Fibroblast of skin of right biceps (primary cell): ENCODE measurements at places on chromosomes 3 and 15.

GRCh38 chr3:123723522-123724168, 138.8 kb upstream of the HACD2 start:
- DNase-seq, result peak; percentile 83

DNA sequence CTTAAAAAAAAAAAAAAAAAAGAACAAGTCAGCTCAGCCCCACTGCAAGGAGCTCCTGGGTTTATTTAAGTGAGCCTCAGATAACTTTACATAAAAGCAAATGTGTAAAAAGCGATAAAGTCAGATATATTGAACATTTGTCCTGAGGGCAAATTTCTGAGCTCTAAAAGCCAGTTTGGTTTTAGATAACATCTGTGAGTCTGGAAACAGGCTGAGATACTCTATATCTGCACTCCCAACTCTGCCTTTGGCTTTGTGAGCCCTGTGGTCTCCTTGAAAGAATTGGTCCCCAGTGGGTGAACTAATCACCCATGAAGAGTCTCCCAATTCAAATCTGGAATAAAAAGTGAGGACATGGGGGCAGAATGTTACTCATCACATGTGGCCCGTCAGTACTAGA, 104.6 kb downstream of the APBA2 start:
- DNase-seq, result no peak

DNA sequence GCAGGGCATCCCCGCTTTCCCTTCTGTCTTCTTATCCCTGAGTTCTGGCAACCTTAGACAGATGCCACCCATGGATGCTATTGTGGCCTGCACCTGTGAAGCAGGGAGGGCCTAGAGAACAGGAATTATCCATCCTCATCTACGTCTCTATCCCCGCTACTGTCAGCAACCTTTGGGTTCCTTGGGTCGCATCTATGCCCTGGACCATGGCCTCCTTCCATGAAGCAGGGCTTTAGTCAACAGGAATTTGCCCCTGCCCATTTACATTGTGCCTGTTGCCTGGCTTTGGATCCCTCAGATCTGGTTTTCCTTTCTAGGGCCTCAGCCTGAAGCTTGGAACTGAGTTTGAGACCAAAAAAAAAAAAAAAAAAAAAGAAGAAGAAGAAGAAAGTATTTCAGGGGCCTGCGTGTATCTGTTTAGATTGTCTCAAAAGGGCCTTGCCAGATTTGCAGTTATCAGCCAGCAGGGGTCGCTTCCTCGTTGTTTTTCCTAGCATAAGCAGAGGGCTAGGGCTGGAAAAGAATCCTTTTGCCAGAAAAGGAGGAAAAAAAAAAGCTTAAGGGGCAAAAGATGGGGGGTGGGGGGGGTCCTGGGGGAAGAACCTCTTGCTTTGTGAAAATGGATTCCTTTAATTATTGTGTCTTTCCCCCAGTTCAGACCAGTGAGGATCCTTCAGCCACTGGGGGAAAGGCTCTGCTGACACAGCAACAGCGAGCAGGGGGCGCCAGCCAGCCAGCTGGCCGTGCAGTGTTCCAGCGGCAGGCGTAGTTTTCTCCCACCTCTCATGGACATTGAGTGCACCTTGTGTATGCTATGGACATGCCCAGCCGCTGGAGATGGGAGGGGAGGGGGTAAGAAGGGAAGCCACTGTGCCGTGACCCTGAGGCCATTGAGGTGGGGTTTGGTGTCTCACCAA, 65.7 kb upstream of the ALDH1L1 start:
- DNase-seq, result peak; percentile 36

GRCh38 chr3:197343656-197344408, 45.4 kb upstream of the DLG1 start:
- DNase-seq, result no peak

- DNase-seq, result peak; percentile 25
Observed at GRCh38 chr3:49649576-49649975, 24.6 kb upstream of the APEH start.

GRCh38 chr3:141414800-141415462, 46.6 kb downstream of the ZBTB38 start:
- DNase-seq, result no peak

- DNase-seq, result peak; percentile 83
Observed at GRCh38 chr15:63244399-63244798, 33.0 kb upstream of the APH1B start.

- DNase-seq, result no peak
Observed at GRCh38 chr3:123657111-123657510, 72.3 kb upstream of the HACD2 start.

DNA sequence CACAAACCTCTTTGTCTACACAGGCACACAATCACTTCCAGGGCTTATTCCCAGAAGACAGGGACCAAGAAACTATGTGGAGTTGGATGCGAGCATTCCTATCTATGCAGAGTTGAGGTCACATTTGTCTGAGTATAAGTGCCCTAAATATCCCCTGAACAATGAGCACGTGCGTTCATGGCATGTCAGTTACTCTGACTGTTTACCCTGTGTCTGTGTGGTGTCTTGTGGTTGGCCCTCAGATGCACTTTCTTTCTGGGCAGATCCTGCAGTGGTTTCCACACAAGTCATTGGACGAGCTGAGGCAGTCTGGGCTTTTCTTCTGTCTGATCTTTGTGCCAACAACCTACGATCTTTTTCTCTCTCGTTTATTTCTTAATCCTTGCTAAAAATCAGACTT, 134.5 kb downstream of the FBN1 start:
- no peak for DNase-seq

DNA sequence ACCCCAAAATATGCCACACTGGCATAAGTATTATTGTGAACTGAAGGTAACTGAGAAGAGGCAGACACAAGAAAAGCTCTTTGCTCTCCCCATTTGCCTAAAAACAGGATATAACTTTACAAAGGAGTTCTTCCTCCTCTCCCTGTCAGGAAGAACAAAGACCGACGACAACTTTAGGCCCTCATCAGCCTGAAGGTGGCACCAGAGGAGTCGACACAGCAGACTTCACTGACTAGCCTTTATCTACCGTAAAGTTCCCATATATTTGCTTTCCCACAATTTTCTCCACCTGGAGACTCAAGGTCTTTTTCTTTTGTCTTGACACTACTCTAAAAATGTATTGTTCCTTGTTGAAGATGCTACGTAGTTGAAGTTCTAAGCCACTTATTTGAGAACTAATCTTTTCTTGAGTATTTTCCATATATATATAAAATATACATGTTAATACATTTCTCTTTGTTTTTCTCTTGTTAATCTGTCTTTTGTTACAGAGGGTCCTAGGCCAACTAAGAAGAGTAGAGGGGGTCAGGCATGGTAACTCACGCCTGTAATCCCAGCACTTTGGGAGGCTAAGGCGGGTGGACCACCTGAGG, 16.2 kb upstream of the XIRP1 start:
- DNase-seq, result peak; percentile 59

GRCh38 chr15:38455092-38455491, 1.2 kb downstream of the FAM98B start:
- peak; percentile 10 for DNase-seq

- DNase-seq, result peak; percentile 58
Observed at GRCh38 chr15:39215015-39215414, 365.9 kb upstream of the THBS1 start.

- DNase-seq, result no peak
Observed at GRCh38 chr3:111194048-111194447, 122.4 kb downstream of the NECTIN3 start.

- no peak for DNase-seq
Observed at GRCh38 chr3:30810625-30811024, 83.8 kb downstream of the GADL1 start.

- DNase-seq, result no peak
Observed at GRCh38 chr3:37808656-37809055, 53.0 kb upstream of the CTDSPL start.

- peak; percentile 64 for DNase-seq
Observed at GRCh38 chr3:66816090-66816761, 181.9 kb upstream of the KBTBD8 start.

DNA sequence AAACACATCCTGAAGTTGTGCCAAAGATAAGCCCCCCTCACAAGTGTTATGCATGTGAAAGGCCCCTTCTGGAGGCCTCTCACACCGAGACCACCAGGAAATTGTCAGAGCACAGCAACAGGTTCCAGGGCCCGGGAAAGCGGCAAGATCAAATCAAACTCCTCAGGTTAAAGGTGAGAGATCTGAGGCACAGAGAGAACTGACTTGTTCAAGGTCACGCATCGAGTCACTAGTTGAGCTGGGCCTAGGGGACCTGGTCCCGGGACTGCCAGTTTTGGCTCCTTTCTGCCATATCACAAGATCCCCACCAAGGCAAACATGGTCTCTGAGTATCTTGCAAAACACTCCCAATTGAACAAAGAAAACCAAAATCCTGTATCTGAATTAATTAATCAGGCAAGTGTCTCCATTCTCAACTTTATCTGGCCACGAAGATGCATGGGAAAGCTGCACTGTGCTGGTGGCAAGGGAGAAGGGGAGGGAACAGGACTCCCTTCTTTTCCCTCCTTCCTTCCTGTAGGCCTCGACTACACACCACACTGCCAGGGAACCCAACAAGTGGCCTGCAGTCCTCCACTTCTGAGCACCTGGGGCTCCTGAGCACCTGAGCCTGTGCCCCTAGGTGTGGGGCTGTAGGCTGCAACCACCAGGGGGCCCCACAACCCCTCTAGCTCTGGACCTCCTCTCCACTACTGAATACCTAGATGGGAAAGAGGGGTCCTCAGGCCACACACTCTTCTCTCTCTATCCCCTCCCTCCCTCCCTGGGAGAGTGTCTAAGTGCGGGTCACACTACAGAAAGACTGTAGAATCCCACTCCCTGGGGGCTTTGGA, 37.3 kb downstream of the ANP32A start:
- DNase-seq, result no peak

GRCh38 chr3:80771085-80771484, 990.4 kb downstream of the GBE1 start:
- peak; percentile 14 for DNase-seq

DNA sequence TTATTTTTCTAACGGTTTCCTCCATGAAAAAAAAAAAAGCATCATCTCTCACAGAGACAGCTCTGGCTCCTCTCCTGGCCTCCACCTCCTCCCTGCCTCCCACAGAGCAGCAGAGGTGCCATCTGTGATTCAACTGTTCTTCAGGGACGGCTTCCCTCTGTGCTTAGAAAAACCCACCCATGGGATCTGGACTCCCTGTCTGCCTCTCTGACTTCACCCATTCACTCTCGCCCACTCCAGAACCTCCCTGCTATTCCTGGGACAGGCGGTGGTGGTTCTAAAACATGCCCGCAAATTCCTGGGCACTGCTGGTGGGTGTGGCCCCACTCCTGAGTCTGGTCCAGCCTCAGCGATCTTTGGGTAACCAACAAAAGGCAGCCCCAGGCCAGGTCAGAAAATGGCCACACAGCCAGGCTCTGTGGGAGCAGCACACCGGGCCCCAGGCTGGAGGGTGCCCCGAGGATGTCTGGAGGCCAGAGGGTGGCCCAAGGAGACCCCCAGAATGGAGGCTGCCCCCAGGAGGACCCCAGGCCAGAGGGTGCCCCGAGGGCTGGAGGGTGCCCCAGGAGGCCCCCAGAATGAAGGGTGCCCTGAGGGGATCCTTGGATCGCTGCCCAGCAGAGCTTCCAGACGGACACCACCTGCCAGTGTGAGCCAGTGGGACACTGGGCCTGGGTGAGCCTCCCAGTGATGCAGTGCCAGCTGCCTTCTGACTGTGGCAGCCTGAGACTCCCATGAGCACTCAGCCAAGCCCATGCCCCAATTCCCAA, 2.6 kb upstream of the CHST13 start:
- DNase-seq, result no peak

GRCh38 chr15:26537663-26538062, 235.2 kb downstream of the GABRB3 start:
- DNase-seq, result no peak

- peak; percentile 51 for DNase-seq
Observed at GRCh38 chr3:174495311-174495710, 363.8 kb upstream of the NAALADL2 start.

GRCh38 chr3:49173116-49173791, 1.9 kb downstream of the KLHDC8B start:
- DNase-seq, result peak; percentile 72

DNA sequence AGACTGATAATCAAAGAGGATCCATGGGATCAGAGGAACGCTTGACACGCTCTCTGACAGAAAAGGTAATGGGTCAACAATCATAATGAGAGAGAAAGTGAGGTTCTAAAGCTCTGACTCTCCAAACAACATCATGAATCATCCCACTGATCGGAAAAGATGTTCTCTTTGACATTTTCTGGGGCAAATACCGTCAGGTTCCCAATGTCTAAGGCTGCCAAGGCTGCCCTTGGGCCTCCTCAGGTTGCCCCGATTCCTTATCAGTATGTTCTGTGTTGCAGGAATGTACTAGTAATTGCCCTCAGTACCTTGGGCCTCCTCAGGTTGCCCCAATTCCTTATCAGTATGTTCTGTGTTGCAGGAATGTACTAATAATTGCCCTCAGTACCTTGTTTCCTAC, 60.9 kb downstream of the NPTN start:
- DNase-seq, result no peak

- no peak for DNase-seq
Observed at GRCh38 chr3:13879946-13880810, at the start of gene WNT7A. WNT7A (minus strand) TSS chr3:13880071; CDS start chr3:13879816, 255 bp downstream.

DNA sequence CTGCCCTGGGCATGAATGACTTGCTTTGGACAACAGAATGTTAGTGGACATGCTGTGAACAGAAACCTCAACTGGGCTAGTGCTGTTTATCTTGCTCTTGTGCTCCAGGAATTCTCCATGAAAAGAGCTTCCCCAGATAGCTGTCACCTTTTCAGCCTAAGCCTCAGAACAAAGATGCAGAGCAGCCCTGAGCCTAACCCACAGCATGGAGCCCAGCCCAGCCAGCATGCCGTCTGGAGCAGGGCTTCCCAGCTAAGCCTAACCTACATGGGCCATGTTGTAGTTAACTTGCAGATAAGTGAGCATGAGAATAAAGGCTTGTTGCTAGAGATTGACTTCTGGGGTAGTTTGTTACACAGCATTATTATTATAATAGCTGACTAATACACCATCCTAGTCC, 48.9 kb downstream of the SCN5A start:
- DNase-seq, result no peak

- no peak for DNase-seq
Observed at GRCh38 chr3:12495749-12496452, 11.6 kb downstream of the TSEN2 start.

DNA sequence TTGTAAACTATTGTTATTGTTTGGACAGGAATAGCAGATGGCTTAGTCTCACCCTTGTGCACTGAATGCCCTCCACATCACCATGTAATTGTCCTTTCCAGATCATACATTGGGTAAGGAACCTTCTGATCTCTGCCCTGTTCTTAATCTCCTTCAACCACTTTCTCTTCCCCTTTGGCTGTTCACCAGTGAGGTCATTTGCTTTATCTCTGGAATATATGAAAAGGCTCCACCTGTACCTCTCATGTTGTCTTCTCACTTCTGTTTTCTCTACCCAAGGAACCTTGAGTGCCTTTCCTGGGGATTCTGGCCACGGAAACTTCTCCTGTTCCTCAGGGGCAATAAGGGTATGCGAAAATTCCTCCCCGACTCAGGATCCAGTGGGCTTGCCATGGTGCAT, 28.5 kb downstream of the MCTP2 start:
- no peak for DNase-seq

GRCh38 chr15:27831384-27832236, 267.5 kb downstream of the OCA2 start:
- DNase-seq, result no peak

- DNase-seq, result peak; percentile 53
Observed at GRCh38 chr3:101182734-101183133, 137.6 kb downstream of the IMPG2 start.

GRCh38 chr15:47516558-47516957, 200.7 kb upstream of the SEMA6D start:
- peak; percentile 63 for DNase-seq

- no peak for DNase-seq
Observed at GRCh38 chr3:14366915-14367823, 35.2 kb upstream of the SLC6A6 start.
